ENCODE measurements at places on chromosomes 11 and 22.

GRCh38 chr11:131038597-131038996 is 122.3 kb upstream of the SNX19 start:
- DNase-seq: peak; percentile 7

GRCh38 chr22:17570851-17571631 is 7.7 kb downstream of the SLC25A18 start:
- no peak for DNase-seq

GRCh38 chr11:55707029-55707428 is 45.0 kb downstream of the OR4C6 start:
- DNase-seq: peak; percentile 20

DNA sequence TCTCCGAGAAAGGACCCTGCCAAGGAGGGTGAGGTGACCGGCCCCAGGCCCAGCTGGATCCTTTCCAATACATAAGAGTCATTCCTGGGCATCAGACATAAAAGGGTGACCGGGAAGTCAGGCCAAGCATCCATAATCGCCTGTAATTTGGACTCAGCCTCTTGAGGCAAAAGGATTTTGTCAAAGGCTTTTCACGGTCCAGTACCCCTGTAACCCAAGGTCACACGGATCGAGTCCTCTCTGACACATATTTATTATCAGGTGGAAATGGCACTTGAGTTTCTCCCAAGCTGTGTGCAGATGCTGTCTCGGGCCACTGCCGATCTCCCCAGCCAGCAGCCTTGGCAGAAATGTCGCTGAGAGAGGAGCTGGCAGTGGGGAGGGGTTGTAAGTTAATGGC is 556.5 kb downstream of the MN1 start:
- DNase-seq: no peak

- DNase-seq: no peak
These were observed 516 bp downstream of the LRFN4 start for GRCh38 chr11:66857234-66857926.

GRCh38 chr11:70862093-70862492 is 390.3 kb downstream of the SHANK2 start:
- DNase-seq: no peak

DNA sequence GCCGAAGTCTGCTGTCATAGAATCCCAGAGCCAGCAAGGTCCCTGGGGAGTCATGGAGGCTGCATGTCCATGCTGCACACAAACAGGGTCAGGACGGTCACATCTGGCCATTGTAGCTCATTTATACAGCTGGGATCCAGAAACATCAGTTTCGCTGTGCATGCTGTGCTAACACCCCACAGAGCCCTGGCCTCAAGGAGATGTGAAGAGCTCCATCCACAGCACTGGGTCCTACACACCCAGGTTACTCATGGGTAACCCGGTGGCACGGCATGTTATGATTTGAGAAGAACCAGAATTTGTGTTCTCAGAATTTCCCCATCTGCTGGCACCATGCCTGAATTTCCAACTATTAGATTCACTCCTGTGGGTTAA is 146.3 kb upstream of the ARHGAP20 start:
- no peak for DNase-seq

GRCh38 chr11:71485466-71485865 is 32.5 kb downstream of the NADSYN1 start:
- no peak for DNase-seq

- DNase-seq: no peak
These were observed 4.1 kb upstream of the ARHGAP20 start for GRCh38 chr11:110716361-110716760.

DNA sequence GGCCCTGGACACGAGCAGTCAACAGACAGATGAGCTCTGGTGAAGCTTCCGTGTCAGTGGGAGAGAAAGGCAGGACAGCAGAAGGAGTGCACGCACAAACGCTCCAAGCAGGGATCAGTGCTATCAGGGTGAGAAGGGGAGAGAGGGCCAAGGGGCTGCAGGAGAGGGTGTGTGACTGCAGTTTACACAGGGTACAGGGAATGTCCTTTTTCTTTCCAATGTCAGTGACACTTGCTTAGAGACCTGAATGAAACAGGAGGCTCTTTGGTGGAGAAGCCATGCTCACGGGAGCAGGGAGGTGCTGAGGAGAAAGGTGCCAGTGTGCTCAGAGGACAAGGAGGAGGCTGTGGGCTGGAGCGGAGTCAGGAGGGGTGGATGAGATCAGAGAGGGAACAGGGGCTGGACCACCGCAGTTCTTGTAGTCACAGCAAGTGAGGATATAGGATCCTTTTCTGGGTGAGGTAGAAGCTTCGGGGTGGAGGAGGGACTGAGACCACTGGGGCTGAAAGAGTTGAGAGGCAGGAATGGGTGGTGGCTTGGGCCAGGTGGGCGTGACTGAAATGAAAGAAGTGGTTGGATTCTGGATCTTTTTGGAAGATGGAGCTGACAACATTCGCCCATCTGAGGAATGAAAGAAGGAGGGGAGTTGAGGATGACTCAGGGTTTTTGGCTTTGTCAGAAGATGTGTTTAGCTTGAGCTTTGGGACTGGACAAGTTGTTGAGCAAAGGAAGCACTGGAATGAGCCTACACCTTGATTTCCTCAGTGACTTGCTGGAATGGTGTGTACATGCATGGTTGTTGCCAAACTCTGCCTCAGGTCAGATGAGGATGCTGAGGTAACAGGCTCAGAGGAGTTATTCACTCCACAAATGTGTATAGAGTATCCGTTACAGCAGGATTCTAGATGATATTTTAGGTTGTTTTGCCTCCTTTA is 87.9 kb downstream of the ADAMTS15 start:
- no peak for DNase-seq

- DNase-seq: no peak
These were observed 333.3 kb downstream of the MIAT start for GRCh38 chr22:26990503-26991189.

DNA sequence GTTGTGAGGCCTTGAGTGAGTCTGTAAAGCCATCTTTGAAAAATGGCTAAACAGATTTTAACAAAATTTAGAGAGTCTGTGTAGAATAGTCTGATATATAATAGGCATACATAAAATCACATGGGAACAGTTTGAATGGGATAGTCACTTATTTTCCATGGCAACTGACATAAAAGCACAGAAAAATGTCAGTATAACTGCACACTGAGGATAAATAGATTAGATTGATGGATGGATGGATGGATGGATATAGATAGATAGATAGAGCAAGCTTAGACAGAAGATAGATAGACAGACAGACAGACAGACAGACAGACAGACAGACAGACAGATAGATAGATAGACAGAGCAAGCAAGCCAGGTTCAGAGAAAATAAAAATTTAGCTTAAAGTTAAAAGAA is 660.2 kb upstream of the API5 start:
- DNase-seq: no peak

GRCh38 chr11:10628508-10629236 is 60.2 kb upstream of the LYVE1 start:
- no peak for DNase-seq

- no peak for DNase-seq
These were observed 45.9 kb upstream of the WEE1 start for GRCh38 chr11:9527481-9528135.
